ENCODE measurements at places on chromosomes 3 and 15.

- DNase-seq, result no peak
Observed at GRCh38 chr3:16173283-16174025, 1.0 kb upstream of the GALNT15 start.

GRCh38 chr3:35320646-35321407 is 318.5 kb upstream of the ARPP21 start:
- no peak for DNase-seq

DNA sequence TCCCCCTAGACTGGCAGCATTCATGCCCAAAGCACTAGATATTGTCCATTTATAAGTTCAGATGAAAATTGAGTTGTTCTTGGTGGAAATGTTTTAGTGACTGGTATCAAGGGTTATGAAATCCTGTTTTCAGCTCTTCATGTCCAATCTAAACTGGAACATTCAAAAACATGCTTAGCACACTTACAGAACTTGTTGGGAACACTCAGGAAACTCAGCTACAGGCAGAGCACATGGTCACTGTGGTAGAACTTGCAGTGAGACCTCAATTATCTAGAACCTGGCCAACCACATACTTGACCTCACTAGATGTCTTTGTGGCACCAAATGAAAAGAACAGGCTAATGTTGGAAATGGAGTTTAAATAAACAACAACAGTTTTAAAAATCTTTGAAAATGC is 88.8 kb downstream of the SMAD3 start:
- no peak for DNase-seq

DNA sequence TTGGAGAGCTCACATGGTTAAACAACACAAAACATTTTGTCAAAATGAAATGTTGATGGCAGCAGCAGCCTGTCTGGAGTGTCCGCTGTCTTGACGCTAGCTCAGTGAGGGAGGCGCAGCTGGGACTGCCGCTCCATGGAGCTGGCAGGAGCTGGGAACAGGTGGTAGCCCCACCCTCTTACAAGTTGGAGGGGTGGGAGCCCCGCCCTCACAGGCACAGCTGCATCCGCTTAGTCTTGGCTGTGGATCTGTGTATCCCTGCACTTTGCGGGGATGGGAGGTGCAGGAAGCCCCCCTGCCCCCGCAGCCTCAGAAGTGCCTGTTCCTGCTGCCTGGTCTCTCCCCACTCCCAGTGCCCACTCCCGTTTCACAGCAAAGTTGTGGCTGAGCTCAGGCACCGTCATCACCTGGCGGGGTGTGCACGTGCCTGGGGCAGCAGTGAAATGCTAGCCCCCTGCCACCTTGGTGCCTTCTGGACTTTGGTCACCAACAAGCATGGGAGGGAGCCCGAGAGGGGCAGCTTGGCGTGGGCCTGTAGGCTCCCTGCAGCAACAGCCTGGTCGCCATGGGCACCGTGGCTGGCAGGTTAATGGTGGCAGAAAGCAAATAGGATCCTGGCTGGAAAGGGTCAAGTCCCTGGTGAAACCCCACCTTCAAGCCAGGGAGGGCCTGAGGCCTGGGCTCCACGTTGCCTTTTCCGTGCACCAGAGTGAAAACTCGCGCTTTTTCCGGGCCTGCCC is 53.8 kb upstream of the CADM2 start:
- no peak for DNase-seq

- DNase-seq, result no peak
Observed at GRCh38 chr15:92006186-92007028, 152.9 kb downstream of the SLCO3A1 start.

GRCh38 chr3:25962255-25962654 is 172.4 kb downstream of the OXSM start:
- DNase-seq, result no peak

- no peak for DNase-seq
Observed at GRCh38 chr3:180117381-180118163, 80.8 kb upstream of the PEX5L start.

DNA sequence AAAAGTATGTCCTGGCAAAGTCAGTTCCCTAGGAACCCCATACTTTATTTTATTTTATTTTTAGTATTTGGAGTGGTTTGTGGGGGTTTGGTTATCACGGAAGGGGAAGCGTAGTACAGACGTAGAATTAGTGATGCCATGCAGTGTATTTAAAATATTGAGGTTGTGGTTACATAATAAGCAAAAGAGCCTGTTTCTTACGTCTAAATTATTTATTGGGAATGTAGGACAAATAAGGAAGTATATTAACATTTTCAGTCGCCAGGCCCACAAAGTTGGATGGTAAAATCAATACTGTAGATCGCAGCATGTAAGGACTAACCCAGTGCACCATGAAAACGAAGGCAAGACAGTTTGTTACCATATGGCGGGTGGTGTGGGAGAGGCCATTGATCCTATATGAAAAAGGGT is 558 bp downstream of the DTWD1 start:
- no peak for DNase-seq

DNA sequence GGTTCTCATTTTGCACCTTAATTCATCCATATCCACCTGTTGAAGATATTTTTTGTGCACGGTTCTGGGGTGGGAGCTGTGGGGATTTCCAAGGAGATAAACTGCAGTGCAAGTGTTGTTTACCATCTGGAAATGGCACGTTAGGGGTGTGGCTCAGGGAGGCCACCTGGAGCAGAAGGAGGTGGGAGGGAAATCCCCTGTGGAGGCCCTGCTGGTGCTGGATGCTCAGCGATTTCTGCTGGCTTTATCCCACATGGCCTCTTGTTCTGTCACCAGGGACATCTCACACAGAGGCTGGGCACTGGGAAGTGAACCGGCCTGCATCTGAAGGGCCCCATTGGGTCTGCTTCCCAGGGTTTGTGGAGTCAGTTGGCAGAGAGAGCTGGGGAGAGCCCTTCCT is 24.3 kb downstream of the TRPM1 start:
- no peak for DNase-seq

DNA sequence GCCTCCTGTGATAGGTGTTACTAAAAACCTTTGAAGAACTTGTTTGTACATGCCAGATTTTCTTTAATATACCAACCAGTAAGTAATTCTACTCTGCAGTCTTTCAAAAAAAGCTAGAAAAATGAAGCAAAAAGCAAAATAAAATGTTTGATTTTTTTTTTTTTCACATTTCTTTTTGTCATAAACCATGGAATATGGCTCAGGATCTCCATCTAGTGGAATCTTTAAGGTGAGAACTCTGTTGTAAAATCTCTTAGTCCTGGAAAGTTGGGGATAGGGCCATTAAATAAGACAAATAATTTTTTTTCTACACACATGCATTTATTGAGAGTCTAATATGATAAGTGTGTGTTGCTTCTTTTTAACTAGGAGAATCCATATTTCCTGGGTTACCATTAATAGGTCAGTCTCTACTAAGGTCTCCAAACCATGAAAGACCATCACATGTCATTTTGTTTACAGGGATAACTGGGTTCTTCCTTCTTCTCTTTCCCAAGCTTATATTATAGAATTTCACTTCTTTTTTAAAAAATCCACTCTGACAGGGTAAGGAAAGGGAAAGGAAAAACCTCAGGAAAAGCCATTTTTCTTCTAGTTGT is 84.6 kb downstream of the SLC9A9 start:
- no peak for DNase-seq

GRCh38 chr3:193096076-193096475 is 144.9 kb upstream of the PLAAT1 start:
- DNase-seq, result no peak

GRCh38 chr3:38950581-38950980 is 101.2 kb downstream of the SCN11A start:
- DNase-seq, result no peak

DNA sequence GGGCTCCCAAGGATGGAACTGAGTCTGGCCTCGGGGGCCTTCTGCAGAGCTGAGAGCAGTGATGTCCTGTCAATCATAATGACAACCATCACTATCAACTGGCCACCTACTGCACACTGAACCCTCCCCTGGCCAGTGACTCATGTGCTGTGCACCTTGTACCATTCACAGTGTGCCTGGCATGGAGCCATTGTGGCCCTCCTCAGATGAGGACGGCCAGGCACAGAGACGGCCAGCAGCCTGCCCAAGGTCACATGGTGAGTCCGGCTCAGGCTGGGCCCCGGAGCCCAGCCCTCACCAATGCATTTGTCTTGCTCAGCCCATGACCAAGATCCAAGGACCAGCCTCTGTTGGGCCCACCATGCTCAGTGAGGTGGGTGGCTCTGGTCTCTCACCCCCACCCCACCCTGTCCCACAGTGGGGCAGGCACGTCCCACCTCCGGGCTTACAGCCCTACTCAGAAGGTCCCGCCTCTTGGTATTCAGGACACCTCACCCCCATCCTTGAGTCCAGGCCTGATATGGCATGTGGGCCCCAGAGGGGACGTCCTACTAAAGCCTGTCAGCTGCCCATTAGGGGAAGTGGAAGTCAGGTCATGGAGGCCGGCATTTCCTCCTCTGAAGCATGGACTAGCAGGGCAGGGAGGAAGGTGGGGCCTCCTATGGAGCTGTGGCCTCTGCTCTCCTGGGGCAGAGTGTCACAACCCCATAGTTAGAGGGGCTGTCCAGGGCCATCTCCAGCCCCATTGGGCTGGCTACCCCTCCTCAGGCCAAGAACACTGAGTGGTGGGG is 35.9 kb upstream of the TMEM115 start:
- no peak for DNase-seq

- no peak for DNase-seq
Observed at GRCh38 chr3:123750659-123751420, 133.3 kb downstream of the MYLK start.

DNA sequence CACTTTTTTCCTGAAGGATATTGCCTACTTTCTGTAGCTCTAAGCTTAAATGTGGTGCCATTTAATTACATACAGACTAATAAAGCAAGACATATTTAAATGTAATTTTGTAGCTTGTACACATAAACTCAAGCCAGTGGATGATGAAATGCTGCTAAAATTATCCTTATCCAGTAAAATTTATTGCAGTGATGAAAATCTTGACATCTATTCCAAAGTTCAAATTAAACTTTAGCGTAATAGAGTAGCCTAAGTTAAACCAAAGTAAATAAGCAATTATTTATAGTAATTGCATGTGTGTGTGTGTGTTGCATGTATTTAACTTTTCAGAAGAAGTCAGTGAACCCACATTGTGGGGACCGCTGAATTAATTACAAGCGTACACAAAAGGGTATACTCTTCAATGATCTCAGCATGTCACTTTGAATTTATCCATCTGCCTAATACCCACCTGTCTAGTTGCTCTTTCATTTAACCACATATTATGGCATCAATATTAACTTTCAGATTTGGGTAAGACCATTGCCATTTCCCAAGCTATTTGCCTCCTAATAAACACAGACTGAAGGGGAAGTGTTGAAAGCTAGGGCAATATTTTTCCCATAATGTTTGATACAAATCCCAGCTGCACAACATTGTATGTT is 85.0 kb downstream of the MECOM start:
- no peak for DNase-seq

DNA sequence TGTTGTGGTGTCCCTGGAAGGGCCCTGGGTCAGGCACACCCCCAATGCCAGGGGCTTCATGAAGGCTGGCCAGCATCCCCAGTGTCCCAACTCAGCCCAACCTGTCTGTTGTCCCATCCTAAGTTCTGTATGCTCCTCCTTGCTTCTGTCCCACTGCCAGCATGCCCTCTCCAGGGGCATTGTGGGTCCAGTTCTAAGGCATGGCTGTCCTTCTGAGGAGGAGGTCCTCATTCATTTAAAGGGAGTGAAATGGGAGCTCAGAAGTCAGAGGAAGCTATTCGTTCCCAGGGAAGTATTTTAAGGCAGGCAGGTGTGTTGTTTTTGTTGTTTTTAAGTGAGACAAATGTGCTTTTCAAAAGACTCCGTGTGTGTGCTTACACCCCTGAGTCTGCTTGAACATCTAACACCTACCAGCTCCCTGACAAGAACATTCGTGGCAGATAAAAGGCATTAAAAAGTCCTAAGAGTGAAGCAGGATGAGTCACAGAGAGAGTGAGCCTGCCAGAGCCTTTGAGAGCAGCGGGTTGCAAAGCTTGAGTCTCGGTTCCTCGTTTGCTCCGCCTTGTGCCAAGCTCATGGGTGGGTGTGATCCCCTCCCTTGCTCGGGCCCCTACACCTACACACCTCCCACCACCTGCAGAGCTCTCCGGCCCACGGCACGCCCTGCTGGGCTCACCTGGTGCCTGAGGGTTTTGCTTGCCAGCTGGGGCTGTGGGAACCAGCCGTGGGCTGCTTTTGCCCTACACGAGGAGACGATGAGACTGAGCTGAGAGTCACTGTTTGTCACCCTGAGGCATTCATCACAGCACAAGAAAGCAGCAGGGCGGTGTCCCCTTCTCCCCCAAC is 183.4 kb upstream of the TOPAZ1 start:
- DNase-seq, result no peak

- DNase-seq, result no peak
Observed at GRCh38 chr3:44077267-44077666, 164.4 kb upstream of the TOPAZ1 start.

DNA sequence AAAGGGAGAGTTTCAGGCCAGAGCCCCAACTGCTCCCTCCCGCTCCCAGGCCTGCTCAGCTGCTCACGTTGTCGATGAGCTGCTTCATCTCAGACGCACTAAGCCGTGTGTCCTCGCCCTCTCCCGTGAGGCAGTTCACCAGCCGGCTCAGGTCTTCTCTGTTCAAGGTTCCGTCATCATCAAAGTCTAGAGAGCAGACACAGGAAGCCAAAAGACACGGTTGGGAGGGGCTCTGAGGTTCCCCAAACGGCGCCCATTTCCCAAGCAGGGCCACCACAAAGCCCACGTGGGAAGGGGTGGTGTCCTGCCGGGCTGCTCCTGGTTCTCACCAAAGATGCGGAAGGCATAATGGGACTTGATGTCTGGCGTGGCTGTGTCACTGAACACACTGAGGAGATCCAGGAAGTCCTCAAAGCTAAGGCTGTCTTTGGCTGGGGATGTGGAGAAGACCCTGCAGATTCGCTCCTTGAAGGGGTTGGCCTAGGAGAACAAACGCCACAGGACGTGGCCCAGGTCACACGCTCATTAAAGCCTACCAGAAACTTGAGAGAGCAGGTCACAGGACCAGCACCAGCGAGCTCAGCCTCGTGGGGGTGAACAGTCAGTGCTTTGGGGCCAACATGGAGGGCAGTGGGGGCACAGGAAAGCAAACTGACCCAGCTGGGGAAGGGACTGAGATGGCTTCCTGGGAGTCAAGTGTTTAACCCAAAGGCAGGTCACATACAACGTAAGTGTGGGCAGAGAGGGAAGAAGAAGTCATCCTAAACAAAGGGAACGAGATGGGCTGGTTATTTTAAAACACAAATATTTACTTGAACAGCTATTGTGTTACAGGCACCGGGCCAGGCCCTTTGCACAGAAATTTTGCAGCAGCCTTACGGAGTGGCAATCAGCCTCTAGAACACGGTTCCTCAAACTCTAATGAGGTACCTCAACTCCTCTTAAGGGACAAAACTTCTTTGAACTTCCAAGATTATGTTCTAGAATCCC is 2.4 kb downstream of the CIB1 start:
- peak; percentile 73 for DNase-seq

DNA sequence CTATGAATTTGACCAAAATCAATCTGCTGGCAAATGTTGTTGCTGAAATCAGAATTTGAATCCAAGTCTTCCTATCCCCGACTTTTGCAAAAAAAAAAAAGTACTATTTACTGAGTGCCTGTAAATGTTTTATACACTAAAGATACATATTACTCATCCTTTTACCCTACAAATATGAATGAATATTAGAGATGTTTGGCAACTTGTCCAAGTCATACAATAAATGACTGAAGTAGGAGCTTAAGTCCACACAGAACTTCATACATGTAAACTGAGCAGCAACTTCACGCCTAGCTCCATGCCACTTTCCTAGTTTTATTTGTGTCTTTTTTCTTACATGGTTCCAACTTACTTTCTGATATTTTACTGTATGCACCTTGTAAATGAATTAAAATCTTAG is 39.2 kb downstream of the PHC3 start:
- no peak for DNase-seq

All from T-helper 17 cell (primary cell).